ENCODE measurements at places on chromosomes 16 and 17.

GRCh38 chr17:17712268-17712924 lies 31.1 kb downstream of the RAI1 start:
- no peak for DNase-seq

DNA sequence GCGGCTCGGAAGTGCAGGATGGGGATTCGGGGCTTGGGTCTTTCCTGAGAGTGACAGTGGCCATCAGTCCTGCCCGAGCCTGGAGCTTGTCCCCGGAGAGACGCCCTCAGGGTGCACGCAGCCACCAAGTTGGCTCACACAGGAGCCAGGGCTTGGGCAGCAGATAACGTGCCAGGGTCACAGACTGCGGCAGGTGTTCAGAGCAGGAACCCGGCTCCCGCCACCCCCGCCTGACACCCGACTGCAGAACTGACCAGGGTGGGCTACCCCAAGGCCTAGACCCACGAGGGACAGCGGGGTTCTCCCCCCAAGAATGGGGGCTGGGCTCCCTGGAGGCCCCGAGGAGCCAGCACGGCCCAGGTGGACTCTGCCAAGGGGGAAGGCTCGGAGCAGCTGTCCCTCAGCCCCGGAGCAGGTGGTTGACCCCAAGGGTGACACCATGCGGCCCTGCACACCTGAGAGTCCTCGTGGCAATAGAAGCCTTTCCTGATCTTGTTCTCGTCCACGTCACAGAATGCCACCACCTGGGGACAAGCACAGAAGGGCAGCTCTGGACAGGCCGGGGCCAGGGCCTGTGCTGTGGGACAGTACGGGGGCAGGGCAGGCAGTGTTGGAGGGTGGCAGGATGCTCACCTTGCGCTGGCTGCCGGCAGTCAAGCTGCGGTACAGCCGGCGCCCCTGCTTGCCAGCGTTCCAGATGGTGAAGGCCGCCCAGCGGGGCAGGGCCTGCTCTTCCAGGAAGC lies 117.1 kb upstream of the ZNF750 start:
- DNase-seq = no peak

- no peak for DNase-seq
Observed at GRCh38 chr17:352421-353212, at the start of gene RPH3AL. Gene RPH3AL, minus strand, starts transcription at chr17:352807. Its CDS starts 25,264 bp downstream, at chr17:327543.

DNA sequence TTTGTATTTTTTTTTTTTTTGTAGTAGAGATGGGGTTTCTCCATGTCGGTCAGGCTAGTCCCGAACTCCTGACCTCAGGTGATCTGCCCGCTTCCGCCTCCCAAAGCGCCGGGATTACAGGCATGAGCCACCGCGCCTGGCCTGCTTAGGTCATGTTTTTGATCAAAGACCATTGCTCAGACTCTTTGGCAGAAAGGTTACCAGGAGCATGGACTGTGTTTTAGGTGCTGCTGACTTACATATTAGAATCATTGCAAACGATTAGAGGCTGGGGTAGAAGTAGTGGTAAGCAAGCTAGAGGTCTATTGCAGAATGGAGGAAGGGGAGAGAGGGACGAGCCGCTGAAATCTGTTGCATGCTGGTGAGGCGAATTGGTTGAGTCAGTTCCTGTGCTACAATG lies 79.8 kb downstream of the TANGO6 start:
- DNase-seq = no peak

DNA sequence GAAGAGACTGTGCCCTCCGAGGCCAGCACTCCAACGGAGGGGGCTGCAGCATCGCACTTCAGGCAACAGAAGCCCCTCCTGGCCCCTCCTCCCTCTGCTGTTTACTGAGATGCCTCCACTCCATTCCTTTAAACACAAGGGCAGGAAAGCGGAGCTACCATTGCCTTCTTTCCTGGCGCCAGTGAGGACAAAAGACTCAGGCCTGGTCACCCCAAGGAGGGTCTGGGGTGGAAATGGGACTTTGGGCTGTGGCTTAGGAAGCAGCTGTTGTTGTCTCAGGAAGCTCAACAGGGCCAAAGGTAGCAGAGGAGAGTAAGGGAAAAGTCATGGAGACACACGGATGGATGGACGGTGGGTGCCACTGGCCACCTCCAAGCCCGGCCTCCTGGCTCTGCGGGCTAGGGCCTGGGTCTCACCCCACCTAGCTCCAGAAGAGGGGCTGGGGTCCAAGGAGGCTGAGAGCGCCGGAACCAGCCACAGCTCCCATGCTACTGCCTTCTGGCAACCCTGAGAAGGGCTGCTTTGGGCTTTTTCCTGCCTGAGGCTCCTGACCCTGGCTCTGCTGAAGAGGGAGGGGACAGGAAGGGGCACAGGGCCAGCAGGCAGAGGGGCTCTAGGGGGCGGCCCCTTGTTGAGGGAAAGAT lies 11.1 kb downstream of the CD300LG start:
- no peak for DNase-seq

DNA sequence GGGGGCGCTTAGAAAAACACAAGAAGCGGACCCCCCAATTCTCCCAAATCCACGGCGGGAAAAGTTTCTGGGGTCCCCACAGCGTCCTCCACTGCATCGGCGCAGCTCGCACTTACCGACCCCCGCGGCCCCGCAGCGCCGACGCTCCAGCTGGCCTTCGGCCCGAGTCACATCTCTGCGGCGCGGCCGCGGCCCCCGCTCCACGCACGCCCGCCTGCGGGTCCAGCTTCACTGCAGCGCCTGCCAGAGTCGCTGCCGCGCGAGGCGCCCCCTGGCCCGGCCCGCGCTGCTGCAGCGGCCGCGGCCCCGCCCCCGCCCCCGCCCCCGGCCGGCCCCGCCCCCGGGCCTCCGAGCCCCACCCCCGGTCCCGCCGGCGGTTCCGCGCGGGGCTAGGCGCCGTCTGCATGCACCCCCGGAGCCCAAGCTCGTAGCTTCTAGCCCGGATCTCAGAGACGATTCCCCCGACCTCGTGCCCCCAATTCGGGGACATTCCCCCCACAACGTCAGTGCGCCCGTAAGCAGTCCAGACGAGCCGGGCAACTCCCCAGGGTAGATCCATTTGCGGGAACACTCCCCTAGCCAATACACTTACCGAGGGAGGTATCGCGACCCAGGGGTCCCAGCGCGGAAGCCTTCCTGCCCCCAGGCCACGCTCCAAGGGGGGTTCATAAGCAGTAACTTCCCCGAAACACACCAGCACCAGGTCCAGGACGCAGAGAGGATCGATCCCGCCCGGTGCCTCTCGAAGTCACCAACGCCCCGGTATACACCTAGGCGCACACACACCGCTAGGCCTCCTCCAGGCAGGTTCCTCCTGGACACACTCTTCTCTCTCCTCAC lies at the start of gene GPRC5B:
Gene GPRC5B (minus strand): TSS at position 238 of the 840 bp plus-strand sequence. CDS start 12,003 bp downstream, outside the sequence.
- DNase-seq = no peak

GRCh38 chr17:37787055-37787757 lies 42.3 kb upstream of the HNF1B start:
- DNase-seq = no peak

- DNase-seq = no peak
Observed at GRCh38 chr16:57411362-57411976, 6.9 kb downstream of the CCL17 start.

GRCh38 chr16:70656712-70657263 lies 10.4 kb downstream of the IL34 start:
- no peak for DNase-seq

GRCh38 chr17:73575470-73576221 lies 68.6 kb downstream of the SDK2 start:
- no peak for DNase-seq

- no peak for DNase-seq
Observed at GRCh38 chr17:17668358-17668757, 12.9 kb upstream of the RAI1 start.

- peak; percentile 9 for DNase-seq
Observed at GRCh38 chr17:39949028-39949427, 13.8 kb upstream of the GSDMA start.

GRCh38 chr17:67390646-67391361 lies 13.7 kb downstream of the PITPNC1 start:
- peak; percentile 24 for DNase-seq

DNA sequence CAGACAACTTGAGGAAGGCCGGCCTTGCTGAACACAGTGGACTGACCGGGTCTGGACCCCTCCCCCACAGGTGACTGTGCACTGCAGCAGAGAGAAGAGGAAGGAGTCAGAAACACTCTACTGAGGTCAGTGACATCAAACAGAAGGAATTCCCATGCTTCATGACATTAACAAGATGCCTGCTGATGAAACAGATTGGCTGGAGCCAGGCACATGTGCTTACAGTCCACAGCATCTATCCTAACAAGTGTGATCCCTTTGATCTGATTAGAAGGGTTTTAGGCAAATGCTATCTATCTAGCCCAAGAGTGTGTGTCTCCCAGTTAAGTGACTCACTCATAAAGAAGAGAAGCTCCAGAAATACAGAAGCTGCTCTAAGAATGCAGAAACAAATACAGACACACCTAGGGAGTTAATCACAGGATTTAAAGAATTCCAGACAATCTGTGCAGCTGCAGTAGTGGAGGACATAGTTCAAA lies 90.2 kb downstream of the SYCE1L start:
- DNase-seq = no peak

- no peak for DNase-seq
Observed at GRCh38 chr17:17663160-17664063, 17.8 kb upstream of the RAI1 start.

GRCh38 chr17:7002288-7003047 lies 6.6 kb downstream of the ALOX12 start:
- DNase-seq = no peak

- DNase-seq = no peak
Observed at GRCh38 chr17:43645765-43646481, 15.8 kb downstream of the MEOX1 start.

- peak; percentile 49 for DNase-seq
Observed at GRCh38 chr17:75776386-75777295, 8.0 kb upstream of the UNK start.

DNA sequence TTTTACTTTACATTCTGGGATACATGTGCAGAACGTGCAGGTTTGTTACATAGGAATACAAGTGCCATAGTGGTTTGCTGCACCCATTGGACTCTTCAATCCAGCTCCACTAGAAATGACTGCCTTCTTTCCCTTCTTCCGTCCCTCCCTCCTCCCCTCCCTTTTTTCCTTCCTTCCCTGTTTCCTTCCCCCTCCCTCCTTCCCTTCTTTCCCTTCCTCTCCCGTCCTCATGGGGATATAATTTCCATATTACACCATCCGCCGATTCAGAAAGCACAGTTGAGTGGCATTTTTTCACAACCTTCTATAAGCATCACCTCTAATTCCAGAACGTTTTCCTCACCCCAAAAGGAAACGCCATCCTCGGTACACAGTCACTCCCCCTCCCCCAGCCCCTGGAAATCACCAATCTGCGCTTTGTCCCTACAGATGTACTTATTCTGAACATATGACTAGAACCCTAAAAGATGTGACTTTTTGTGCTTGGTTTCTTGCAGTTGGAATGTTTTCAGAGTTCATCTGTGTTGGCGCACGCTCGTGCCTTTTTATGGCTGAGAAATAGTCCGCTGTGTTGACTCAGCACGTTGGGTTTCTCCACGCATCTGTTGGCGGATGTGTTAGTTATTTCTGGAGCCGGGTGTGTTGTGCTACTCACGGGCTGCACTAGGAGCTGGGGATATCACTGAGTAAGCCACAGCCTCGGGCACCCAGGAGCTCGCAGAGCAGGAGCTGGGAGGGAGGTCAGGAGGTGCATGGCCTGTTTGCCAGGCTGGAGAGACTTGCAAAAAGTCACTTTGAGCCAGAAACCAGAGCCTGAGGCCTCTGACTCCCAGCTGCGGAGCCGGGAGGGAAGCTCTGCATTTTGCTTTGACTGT lies 336.4 kb downstream of the SEC14L1 start:
- no peak for DNase-seq

DNA sequence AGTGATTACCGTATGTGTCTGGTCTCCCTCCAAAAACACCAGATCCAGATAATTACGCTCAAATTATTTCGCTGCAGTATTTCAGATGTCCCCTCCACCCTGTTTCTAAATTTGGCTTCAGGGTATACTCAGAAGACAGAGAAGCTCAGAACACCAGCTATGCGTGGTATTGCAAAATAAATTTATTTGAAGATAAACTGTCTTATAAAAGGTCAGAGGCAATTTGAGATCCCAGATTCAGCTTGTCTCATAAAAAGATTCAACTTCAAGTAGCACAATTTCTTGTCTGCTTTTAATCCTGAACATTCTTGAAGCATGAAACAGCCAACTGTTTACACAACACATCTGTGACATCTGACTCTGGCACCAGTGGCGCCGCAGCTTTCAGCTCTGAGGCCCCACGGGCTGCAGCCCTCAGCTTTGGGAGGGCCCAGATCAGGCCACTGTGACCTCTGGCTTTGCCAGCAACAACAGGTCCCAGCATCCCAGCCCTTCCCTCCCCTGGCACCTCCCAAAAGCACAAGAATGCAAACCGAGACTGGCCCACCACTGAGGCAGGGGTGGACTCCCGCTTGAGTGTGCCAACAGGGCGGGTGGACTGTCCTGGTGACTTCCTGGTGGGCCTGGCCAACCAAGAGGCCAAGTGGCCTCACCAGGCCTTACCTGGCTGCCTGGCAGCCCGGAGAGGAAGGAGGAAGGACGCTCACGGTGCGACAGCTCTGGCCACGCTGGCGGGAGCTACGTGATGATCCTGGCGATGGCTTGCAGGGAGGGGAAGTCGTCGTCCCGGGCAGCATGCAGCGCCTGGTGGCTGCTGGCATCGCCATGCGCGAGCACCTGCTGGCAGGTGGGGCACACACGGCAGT lies 8.0 kb downstream of the SYNGR3 start:
- DNase-seq = no peak

GRCh38 chr16:31404353-31405064 lies 11.4 kb downstream of the ITGAD start:
- no peak for DNase-seq

DNA sequence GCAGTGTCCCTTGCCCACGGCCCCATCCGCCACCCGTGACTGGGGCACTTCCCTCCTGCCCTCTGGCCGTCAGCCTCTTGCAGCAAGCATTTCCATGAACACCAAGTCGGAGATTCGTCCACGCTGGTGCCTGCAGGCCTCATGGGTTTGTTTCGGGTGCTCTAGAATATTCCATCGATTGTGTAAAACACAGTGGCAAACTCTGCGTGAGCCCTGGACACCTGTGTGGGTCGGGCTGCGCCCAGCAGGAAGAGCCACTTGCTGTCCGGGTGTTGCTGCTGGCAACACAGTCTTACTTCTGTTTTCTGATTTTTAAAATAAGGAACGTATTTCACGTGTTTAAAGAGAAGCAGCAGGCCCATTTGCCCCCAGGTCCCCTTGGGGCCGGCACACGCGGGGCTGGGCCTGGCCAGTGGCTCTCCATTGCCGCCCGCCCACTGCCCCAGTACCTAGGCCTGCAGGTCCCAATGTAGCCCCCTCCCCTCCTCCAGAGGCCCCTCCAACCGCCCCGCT lies 10.0 kb downstream of the CYBC1 start:
- DNase-seq = peak; percentile 65

DNA sequence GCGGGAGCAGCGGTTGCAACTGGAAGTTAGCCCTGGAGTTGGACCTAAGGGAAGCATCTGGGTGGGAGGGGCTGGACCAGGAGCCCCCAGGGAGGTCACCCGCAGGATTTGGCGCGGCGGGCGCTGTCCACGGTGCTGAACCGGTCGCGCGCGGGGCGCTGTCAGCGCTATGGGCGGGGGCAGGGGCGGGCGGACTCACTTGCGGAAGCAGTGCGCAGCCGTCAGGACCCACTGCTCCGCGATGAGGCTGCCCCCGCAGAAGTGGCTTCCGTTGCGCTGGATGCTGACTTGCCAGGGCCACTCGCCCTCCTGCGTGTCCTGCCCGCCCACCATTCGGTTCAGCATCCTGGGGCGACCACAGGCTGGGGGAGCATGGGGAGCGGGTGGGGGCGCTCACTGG lies 4.5 kb downstream of the PRSS27 start:
- peak; percentile 31 for DNase-seq
